CD8-positive, alpha-beta T cell (primary cell): ENCODE measurements at places on chromosomes 4 and X.

- no peak for DNase-seq
Measured at GRCh38 chrX:86154553-86154952, 6.3 kb downstream of the DACH2 start.

GRCh38 chrX:129139837-129140598 lies 383.3 kb downstream of the SMARCA1 start:
- no peak for DNase-seq

GRCh38 chrX:52271206-52271605 lies 86.5 kb downstream of the MAGED4 start:
- no peak for DNase-seq

DNA sequence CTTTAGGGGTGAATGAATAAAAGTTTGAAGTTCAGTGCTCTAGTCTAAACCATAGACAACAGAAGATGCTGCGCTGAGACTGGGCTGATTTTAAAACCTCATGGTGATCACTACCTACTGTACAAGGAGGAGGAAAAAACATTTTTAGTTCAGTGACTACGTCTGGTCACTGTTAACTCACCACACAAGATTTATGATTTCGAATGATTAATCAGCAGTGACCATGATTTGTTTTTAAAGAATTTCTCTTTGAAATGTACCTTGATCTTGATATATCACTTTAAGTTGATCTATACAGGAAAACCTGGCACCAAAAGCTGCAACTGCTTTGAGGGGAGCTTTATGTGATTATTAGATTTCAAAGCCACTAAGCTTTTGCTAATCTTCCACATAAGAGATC lies 286.3 kb downstream of the PDGFC start:
- DNase-seq: no peak

DNA sequence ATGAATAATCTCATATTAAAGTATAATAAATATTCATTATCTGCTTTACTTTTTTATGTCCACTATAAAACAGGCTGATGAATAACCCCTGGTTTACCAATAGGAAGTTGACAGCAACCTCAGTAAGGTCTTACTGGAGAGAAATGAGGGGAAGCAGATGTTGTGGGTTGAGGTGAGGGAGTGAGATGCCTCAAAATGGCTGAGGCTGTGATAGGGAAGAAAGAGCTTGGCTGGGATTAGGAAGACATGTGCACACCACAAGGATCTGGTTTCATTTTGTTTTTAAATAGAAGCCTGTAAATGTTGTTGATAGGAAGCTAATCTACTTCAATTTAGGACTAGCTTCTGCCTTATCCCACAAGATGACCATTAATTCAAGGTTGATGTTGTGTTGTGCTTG lies 14.4 kb upstream of the CYBB start:
- no peak for DNase-seq

DNA sequence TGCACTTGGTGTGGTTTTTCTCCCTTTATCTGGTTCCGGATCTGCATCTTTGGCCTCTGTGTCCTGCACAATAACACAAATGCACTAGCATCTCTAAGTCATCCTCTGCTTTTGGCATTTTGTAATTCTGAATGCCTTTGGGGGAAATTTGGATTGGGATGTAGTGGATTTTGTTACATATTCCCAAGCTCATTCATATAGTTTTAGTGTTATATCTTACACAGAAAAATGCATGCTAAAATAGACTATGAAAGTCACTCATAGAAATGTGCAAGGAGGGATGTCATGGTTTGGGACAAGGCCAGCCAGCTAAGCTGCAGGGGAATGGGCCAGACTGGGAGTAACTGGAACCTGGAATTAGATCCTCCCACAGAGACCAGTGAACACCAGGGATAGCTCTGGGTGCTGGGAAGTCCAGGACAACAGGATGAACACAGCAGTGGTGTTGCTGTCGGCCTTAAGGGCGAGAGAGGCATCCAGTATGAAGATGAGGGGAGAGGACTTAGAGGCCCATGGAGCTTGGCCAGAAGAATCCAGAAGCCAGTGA lies 20.1 kb downstream of the ENPP6 start:
- DNase-seq: no peak

DNA sequence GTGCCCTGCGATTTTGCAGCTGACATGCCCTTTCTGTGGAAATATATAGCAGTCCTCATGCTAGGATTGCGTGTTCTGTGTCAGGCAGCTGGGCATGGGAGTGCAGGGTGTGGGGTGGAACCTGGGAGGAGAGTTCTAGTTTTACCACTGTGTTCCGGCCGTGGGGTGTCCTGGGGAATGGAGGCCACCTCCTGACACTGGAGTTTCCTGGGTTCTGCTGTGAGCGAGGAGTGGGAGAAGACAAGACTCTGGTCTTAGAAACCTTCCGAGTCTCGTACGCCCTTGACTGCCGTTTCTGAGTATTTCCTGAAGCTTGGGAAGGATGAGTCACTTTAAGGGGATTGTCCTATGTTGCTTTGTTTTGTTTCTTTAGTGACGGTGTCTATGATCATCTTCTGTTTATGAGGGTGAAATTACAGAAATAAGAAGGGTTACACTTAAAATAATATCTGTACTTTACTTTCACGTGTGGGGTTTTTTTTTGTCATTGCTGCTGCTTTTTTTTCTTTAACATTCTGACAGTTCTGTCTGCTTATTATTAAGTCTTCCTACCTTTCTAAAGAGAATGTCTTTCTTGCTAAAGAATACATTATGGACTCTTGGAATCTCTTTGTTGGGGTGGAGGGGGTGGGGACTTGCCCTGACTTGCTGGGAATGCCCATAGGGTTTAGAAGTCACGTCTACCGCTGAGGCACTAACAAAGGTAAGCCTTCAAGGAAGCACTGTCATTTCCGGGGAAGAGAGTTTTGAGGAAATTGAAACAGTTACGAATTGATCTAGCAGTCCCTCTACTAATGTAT lies 19.1 kb downstream of the CD99 start:
- DNase-seq: no peak
